MV-4-11 (cell line): ENCODE measurements at places on chromosomes 4 and X.

- DNase-seq = peak; percentile 7
Measured at GRCh38 chrX:76555816-76556215, 128.3 kb downstream of the MAGEE1 start.

DNA sequence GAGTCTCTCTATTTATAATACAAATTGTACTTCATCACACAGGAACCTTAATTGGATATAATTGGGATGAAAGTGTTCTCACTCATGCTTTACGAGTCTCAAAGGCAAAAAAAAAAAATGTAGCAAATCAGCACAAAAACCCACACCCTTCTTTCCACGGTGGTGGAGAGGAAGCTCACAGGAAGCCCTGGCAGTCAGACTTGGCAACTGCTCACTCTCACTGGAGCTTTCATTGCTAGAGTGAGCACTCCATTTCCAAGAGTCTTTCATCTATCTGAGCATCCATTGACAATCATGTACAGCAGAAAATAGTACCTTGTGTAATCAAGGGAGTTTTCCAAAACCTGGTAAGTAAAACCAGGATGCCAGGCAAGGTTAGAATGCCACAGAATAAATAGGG, 2159.4 kb upstream of the AGA start:
- DNase-seq = no peak

GRCh38 chrX:1261285-1261684, 7.3 kb upstream of the CSF2RA start:
- no peak for DNase-seq

- peak; percentile 51 for DNase-seq
Measured at GRCh38 chr4:184234155-184234554, 16.5 kb upstream of the ENPP6 start.

- DNase-seq = no peak
Measured at GRCh38 chr4:114649908-114650307, 51.3 kb downstream of the UGT8 start.

DNA sequence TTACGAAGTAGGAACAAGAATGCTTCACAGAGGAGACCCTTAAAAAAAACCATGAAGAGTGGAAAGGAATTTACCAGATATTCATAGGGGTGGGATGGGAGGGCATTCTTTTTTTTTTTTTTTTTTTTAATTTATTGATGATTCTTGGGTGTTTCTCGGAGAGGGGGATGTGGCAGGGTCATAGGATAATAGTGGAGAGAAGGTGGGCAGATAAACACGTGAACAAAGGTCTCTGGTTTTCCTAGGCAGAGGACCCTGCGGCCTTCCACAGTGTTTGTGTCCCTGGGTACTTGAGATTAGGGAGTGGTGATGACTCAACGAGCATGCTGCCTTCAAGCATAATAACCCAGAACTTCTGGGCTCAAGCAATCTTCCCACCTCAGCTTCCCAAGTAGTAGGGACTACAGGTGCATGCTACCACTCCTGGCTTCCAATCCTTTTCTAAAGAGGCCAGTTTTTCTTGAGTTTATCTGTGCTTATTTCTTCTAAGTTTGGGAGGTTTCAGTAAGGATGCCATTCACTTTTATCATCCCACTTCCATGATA, 65.9 kb upstream of the OGT start:
- DNase-seq = no peak

GRCh38 chr4:105808750-105809041, 86.6 kb upstream of the NPNT start:
- DNase-seq = no peak

GRCh38 chr4:53366301-53366716, 448 bp upstream of the SCFD2 start:
- no peak for DNase-seq

DNA sequence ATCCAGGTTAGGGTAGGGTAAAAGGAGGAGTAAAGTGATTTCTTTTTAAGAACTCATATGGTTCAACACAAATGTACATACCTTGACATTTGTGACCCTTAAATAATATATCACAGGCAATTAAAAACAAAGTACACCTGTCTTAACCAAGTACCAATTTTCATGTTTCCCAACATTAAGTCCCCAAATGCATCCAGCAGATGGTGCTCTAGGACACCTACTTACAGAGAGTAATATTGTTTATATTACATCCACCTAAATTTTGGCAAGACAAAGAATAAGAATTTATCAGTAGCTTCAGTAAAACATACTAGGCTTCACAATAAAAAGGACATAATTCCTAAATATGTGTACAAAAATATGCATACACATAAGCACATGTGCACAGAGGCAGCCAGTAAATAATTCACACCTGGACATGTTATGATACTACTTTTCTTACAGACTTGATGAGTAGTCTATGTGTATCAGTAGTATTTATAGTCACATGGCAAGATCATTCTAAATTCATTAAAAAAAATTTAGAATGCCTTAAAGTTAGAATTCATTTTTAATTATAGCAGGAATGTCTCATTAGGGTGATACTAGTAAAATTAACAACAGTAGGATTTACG, 219.7 kb downstream of the DCLK2 start:
- peak; percentile 38 for DNase-seq

GRCh38 chr4:20612313-20612712, 87.9 kb upstream of the PACRGL start:
- DNase-seq = no peak

DNA sequence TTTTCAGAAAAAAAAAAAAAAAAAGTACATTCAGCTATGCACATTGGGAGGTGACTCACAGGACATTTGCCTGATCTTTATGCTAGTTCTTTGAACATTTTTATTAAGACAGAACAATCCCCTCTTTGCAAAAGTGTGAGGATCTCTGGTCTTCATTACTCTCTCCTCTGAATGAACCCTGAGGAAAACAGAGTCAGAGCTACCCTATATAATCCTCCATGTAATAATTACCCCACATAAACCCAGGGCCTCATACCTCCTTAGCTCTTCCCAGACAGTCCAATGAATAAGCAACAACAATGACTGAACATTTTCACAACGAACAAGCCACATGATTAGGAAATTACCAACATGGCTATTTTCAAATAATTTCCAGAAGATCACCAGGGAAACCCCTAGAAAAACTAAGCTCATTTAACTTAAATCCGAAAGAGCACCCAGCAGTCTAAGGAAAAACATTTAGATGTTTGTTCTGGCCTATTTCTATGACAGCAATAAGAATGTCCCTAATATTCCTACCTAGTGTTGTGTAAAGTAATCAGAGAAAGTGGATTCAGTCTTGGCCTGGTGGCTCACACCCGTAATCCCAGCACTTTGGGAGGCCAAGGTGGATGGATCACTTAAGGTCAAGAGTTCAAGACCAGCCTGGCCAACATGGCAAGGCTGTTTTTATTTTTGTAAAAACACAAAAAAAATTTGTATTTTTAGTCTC, 37.8 kb downstream of the TBC1D9 start:
- DNase-seq = peak; percentile 38

DNA sequence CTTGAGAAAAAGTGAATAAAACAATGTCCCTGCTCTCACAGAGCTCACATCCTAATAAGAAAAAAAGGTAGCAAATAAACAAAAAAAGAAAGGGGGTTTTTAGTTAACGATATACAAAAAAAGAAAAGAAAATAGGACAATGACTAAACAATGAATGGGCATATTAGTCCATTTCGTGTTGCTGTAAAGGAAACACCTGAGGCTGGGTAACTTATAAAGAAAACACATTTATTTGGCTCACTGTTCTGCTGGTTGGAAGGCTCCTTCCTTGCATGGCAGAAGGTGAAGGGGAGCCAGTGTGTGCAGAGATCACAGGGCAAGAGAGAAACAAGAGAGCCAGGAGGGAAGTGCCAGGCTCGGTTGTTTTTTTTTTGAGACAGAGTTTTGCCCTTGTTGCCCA, 4.7 kb upstream of the KLF3 start:
- no peak for DNase-seq

- no peak for DNase-seq
Measured at GRCh38 chrX:38896724-38897298, 95.6 kb downstream of the MID1IP1 start.

DNA sequence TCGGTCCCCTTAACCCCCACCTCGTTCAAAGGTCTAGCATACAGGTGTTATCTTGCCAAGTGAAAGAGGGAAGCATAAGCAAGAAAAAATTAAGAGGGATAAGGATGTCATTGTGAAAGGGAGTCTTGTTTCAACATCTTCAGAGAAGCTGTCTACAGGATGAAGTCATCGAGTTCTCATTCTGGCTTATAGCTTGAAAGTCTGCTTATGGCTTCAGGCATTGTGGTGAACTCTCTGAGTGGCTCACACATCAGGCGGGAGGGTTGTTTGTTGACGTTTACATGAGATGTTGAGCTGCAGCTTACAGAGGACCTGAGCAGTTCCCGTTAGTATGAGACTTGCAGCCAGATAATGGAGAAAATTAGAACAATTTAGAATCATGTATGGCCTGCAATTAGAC, 16.6 kb downstream of the MAGEA9B start:
- peak; percentile 68 for DNase-seq

DNA sequence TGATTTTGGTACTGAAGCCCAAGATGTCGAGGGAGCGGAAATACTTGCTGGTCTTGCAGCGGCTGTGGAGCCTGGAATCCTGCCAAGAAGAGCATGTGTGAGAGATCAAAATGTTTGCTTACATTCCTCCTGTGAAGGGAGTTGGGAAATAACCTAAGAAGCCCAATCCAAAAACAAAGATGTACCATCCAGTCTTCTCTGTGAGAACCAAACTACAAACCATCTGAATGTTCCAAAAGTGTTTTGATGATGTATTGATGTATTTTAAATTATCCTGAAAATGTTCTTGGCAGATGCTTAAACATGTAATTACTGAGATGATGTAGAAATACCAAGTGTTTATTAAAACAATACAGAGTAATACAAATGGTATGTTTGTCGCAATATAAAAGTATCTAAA, 10.1 kb upstream of the ADH1A start:
- DNase-seq = no peak

DNA sequence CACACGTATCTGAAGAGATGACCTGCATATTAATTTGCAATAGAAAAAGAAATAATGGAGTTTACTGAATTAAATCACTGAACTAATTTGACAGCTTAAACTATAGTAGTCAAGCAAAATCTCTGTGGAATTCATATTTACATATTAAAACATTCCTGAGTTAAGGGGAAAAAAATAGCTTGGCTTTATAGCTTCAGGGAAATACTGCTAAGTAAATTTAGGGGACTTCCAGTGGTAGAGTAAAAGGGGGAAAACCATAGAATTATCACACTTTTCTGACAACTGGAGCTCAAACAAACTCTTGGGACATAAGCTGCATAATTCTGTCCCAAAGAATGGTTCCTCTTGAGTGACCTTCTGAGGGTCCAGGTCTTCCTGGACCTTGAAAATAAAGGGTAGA, 28.6 kb upstream of the CCNI start:
- DNase-seq = no peak

DNA sequence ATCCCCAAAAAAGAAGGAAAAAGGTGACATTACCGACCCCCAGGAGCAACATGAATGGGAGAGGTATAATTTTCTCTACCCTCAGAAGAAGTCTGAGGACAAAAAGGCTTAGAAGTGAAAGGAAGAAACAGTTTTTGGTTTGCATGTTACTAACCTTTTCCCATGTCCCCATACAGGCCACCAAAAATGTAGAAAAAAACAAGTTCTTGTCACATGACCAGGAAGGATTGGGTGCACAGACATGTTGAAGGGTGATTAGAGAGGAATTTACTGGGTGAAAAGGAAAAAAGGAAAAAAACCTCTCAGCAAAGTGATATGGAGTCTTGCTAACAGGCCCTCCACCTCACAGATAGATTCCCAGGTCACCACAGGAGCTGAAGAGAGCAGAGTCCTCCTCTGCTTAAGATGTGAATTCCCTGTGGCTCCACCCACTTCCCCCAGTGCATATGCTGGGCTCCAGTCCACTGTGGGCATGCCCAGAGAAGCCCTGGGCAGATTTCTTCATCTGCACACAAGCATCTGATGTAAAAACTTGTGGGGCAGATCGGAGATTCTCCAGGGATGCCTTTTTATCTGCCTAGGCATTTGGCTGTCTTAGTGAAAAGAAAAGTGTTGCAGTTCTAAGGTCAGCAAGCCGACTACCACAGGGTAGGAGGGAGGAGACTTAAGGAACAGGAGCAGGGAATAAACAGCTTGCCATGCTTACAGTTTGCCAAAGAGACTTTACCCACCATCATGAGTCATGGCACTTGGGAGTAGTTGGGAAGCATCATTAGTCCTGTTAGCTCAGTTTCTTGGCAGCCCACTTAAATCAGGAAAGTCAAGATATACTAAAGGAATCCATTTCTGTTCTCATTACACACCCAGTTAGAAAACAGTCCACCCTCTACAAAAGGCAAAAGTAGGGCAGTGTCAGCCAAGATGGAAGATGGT, 25.0 kb upstream of the PASD1 start:
- no peak for DNase-seq

GRCh38 chrX:30343206-30343605, 34.0 kb upstream of the NR0B1 start:
- DNase-seq = no peak

DNA sequence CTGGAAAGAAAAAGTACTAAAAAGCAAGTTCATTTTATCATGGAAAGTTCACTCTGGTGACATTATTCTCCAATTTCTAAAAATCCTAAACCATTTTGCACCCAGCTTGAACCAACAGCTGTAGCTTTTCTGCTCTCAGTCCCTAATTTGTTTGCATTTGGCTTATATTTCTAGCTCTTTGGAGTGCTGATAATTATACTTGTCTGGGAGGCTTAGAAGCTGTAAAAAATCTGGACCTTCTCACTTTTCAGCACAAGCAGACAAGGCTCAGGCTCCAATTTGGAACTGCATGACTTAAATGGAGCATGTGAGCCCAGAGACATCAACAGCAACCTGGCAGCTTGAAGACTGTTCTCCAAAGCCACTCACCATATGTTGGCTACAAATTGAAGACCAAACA, 170.9 kb upstream of the PCDH18 start:
- no peak for DNase-seq
